ENCODE measurements at places on chromosomes 7 and 10. TPM values are rescaled to one million over a fixed set of nuclear protein-coding genes. Genes with fewer than 3 reads are reported as not detected.

Gene MEIG1
- total RNA-seq: 2.9 TPM

Gene CXCL12
- 113 TPM for total RNA-seq

Gene ZNF248
- 17.2 TPM for total RNA-seq

Gene ANLN
- total RNA-seq: 3.1 TPM

Gene PRLHR
- total RNA-seq: 0.17 TPM

Gene SEC31B
- 17.9 TPM for total RNA-seq
